Neuronal stem cell (in vitro differentiated cells): ENCODE measurements at places on chromosomes 5 and 9.

- DNase-seq, result no peak
Observed at GRCh38 chr5:80048084-80048780, 13.1 kb downstream of the THBS4 start.

DNA sequence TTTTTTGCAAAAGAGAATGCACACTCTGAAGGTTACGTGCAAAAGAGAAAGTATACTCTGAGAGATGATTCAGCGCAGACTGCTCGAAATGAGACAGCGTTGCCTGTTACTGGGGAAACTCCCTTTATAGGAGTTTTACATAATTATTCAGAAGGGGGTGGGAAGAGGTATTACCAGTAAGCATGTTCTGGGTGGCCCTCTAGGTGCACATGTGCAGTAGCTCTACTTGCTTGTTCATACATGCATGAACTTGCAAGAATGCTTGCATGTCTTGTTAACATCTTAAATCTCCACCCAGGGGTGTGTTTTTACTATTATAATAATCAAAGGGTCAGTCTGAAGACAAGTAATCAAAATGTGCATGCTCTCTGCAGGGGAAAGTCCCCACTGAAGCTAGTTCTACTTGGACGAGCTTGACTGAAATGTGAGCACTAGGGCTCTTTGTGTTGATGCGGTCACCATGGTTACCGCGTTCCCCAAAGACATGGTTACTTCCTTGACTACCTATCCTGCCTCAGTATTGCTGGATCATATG, 75.5 kb downstream of the SGCD start:
- DNase-seq, result peak; percentile 33

GRCh38 chr5:79859588-79859987, 131.5 kb downstream of the MTX3 start:
- no peak for DNase-seq

- no peak for DNase-seq
Observed at GRCh38 chr5:160250226-160250625, 20.9 kb downstream of the FABP6 start.

- DNase-seq, result no peak
Observed at GRCh38 chr5:150625164-150625535, 15.3 kb upstream of the SYNPO start.

GRCh38 chr5:132770476-132771159, 6.4 kb downstream of the SEPTIN8 start:
- no peak for DNase-seq

- DNase-seq, result no peak
Observed at GRCh38 chr9:10112070-10112469, 500.7 kb downstream of the PTPRD start.

DNA sequence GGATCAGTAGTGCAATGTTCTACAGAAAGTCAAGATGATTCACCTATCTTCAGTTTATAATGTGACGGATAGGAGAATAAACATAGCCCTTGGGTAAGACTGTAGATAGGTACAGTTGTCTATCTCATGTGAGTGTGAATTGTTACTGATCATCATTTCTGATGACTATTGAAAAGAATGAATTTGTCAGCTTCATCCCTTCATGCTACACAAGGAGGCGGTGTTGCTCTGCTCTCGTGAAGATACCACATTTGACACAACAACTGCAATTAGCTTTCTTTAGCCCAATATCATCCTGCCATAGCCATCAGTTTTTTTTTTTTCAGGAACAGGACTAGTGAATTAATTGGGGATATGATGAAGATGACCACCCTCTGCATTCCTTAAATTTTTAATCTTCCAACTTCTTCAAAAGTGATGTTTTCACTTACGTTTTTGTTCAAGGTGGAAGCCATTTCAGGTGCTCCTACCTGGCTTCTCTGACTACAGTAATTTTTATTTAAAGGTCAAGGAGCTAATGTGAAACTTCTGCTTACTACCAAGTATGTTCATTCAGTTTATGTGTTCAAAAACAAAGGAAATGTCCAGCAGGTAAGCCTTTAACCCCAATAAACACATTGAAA, 152.9 kb upstream of the MOCS2 start:
- DNase-seq, result no peak
